Stimulated activated CD4-positive, alpha-beta T cell treated with anti-CD3 and anti-CD28 coated beads, TNF-alpha, amount 100 ng/mL, for 1 hour (primary cell): ENCODE measurements at places on chromosomes 4 and X.

GRCh38 chr4:56183344-56183959, 203.8 kb downstream of the AASDH start:
- no peak for DNase-seq

GRCh38 chrX:13077168-13077567, 32.7 kb upstream of the FAM9C start:
- no peak for DNase-seq

- no peak for DNase-seq
These were observed 1.7 kb downstream of the SLAIN2 start for GRCh38 chr4:48343035-48343434.

- DNase-seq: no peak
These were observed 21.4 kb downstream of the SH3RF1 start for GRCh38 chr4:169249214-169249973.

DNA sequence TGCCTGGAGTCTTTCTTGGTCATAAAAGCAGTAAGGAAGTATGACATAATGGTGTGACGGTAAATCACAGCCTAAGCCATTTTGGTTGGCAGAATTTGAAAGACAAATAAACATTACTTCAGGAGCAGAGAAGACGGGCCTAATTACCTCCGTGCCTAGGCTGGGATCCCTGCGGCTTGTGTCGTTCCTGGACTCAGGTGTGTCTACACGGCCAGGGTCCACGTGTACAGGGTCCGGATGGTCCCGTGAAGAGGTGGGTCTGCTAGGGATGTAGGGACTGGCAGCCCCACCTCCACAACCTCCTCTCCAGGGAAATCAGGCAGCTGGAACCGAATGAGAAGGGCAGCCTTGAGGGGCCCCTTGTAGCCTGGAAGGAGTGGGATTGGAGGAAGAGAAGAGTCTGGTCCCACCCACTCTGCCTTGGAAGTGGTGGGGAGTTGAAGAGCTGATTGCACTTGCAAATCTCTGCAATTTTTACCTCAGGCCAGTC, 55.4 kb upstream of the PLAC1 start:
- no peak for DNase-seq

- DNase-seq: no peak
These were observed 45.7 kb upstream of the SLC10A7 start for GRCh38 chr4:146567396-146567795.

DNA sequence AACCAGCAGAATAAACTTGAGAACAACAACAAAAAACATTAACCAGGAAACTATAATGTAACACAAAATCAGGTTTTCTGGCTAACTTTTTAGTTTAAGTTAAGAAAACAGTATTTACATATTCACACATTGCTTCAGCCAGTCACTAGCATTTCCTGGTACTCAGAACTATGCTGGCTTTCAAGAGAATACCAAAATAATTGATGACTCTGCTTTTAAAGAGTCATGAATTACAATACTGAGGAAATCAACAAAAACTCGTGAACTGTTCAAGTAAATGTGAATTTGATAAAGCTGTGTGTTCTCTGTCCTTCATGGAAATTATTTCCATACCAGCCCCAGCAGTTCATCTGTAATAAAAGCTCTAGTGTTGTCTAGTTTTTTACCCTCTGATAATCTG, 27.4 kb downstream of the PRSS12 start:
- no peak for DNase-seq
